Liver (tissue), 10 donors: ENCODE measurements at places on chromosomes 7 and 10. TPM values are rescaled to one million over a fixed set of nuclear protein-coding genes. Genes with fewer than 3 reads are reported as not detected.
A peak's percentile ranks its signal among the peaks of the same experiment; 100 is the strongest.

DNA sequence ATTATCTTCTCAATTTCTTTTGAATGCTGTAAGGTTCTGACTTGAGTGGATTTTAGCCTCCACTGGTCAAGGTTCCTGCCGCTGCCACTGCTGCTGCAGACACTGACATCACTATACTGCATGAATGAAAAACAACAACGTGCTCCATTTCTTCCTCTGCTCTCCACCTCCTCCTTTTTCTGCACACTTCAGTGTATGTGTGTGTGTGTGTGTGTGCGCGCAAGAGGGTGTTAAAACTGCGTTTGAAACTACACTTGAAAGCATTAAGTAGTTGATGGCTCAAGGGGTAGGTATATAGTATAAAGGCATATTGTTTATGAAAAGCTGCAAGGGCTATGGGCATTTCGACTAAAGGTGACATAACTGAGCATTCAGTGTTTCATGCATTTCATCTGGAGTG is 3.5 kb downstream of the GLCCI1 start:
- DNase-seq, result no peak

CACUL1 gene
- 12.8 TPM for total RNA-seq

- no peak for DNase-seq
Measured at GRCh38 chr7:27850531-27850930, 110.6 kb downstream of the TAX1BP1 start.

PLXNA4 gene
- 0.61 TPM for total RNA-seq

MKI67 gene
- total RNA-seq, result 54.5 TPM

BLNK gene
- 19.1 TPM for total RNA-seq

GRCh38 chr7:45217358-45217757 is 59.8 kb downstream of the RAMP3 start:
- DNase-seq, result peak; percentile 29

NPM3 gene
- total RNA-seq, result 24.9 TPM

- DNase-seq, result no peak
Measured at GRCh38 chr10:34288634-34289033, 526.5 kb downstream of the PARD3 start.

ENTPD1 gene
- 6.4 TPM for total RNA-seq

- no peak for DNase-seq
Measured at GRCh38 chr7:113774182-113774807, 144.5 kb downstream of the PPP1R3A start.

- DNase-seq, result no peak
Measured at GRCh38 chr10:101489355-101489754, 98.7 kb downstream of the POLL start.

GRCh38 chr7:146755585-146755984 is 639.0 kb downstream of the CNTNAP2 start:
- no peak for DNase-seq

DNA sequence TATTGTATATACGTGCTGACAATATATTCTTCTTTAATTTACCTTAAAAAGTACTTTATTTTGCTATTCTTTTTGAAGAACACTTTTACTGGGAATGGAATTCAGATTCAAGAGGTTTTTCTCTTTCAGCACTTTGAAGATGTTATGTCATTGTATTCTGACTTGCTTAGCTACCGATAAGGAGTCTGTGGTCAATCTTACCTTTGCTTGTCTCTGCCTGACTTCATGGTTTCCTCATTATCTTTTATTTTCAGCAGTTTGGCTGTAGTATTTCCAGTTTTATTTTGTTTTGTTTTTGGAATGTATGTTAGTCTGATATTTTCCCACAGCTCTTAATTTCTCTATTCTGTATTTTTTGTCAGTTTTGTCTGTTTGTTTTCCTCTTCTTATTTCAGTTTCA is 187.9 kb upstream of the SMIM30 start:
- no peak for DNase-seq

DNA sequence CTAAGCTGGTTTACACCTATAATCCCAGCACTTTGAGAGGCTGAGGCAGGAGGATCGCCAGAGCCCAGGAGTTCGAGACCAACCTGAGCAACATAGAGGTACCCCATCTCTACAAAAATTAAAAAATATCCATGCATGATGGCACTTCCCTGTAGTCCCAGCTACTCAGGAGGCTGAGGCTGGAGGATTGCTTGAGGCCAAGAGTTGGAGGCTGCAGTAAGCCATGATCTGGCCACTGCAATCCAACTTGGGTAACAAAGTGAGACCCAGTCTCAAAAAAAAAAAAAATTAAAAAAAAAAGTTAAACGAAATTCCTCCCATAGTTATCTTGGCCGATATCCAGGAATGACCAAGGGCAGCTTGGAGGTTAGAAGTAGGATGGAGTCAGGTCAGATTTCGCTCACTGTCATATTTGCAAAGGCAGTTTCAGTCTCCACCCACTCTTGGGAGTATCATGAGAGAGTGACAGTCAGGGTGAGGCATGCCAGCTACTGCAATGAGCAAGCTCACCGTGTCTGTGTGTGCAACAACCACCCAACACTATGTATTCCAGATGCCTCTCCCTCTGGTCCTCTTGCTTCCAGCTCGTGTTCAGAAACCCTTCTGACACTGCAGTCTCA is 6.0 kb upstream of the ZDHHC4 start:
- no peak for DNase-seq

GRCh38 chr10:51487576-51487975 is 211.8 kb downstream of the CSTF2T start:
- DNase-seq, result no peak

HTR5A gene
- not detected for total RNA-seq
